ENCODE measurements at places on chromosomes 16 and 17.

DNA sequence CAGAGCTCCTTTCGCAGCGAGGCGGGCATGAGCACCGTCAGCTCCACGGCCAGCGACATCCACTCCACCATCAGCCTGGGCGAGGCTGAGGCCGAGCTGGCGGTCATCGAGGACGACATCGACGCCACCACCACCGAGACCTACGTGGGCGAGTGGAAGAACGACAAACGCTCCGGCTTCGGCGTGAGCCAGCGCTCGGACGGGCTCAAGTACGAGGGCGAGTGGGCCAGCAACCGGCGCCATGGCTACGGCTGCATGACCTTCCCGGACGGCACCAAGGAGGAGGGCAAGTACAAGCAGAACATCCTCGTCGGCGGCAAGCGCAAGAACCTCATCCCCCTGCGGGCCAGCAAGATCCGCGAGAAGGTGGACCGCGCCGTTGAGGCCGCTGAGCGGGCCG is 42.3 kb downstream of the JPH3 start:
- no peak for DNase-seq

- no peak for DNase-seq
Observed at GRCh38 chr16:27221576-27222248, 18.4 kb downstream of the KDM8 start.

GRCh38 chr16:2816751-2817339 is at the start of gene PRSS21:
TSS of gene PRSS21 (plus strand) at chr16:2817237. CDS start at chr16:2817269, 32 bp downstream.
- peak; percentile 22 for DNase-seq

GRCh38 chr17:81715107-81715871 is 3.2 kb downstream of the SLC25A10 start:
- DNase-seq, result no peak

- DNase-seq, result no peak
Observed at GRCh38 chr16:81899601-81900000, 111.7 kb downstream of the SDR42E1 start.

- no peak for DNase-seq
Observed at GRCh38 chr16:49478107-49478506, 104.5 kb downstream of the C16orf78 start.

DNA sequence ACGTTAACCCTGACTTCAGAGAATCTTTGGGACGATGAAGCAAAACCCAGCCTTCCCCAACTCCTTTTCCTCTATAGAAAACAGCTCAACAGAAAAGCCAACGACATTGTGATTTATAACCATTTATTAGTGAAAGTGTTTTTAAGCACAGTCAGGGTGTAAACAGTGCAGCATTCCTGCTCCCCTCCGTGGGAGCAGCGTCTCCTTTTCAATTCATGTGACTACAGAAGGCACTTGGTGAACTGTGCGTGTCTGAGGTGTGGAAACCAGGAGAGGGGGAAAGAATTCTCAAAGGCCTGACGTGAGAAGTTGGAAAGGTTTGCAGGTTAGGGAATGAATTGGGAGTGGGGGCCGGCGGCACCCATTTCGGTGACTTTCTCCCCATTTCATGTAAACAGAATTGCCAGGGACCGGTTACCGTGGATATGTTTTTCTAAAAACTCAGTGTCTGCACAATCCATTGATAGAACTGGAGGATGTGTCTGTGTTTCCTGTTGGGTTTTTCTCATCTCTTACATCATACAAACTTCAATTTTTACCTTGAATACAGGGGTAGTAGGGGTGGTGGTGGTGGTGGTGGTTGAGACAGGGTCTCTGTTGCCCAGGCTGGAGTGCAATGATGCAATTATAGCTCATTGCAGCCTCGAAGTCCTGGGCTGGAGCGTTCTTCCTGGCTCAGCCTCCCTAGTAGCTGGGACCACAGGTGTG is 53.1 kb downstream of the NDE1 start:
- DNase-seq, result no peak

DNA sequence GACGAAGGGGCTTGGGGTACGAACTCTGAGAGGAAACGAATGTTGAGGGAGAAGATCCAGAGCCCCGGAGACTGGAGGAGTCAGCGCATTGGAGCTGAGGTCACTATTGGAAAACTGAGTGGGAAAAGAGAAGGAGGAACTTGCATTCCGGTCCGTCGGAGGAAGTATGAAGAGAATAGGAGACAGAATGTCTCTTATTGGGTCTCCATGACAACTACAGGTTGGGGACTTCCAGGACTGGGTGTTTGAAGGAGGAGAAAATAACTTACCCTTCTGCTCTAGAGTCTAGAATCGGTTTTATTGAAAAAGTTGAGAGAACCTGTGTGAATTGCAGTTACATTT is 537 bp downstream of the GOSR1 start:
- DNase-seq, result peak; percentile 5

DNA sequence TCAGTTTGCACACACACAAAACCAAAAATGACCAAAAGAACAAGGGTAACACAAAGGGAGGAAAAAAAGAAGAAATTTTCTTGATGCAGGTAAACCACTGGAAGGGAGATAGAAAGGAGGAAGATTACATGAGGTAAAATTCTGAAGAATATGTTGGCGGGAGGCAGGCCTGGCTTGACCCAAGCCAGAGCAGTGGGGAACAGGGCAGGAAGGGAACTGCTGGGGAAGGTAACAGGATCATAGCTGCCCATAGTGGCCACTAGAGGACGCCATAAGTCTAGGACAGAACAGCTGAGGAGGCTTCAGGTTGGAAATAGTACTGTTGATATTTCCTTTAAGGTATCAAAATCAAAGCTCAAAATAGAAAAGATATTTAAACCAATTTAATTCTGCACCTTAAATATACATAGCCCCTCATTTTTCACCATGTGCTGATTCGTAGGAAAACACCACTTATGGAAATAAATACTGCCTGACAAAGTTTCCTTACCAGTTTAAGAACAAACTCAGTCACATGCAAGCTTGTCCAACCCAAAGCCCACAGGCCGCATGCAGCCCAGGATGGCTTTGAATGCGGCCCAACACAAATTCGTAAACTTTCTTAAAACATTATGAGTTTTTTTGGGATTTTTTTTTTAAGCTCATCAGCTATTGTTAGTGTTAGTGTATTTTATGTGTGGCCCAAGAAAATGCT is 15.5 kb downstream of the VPS35 start:
- peak; percentile 58 for DNase-seq

- DNase-seq, result no peak
Observed at GRCh38 chr16:56282451-56282850, 91.2 kb downstream of the GNAO1 start.

DNA sequence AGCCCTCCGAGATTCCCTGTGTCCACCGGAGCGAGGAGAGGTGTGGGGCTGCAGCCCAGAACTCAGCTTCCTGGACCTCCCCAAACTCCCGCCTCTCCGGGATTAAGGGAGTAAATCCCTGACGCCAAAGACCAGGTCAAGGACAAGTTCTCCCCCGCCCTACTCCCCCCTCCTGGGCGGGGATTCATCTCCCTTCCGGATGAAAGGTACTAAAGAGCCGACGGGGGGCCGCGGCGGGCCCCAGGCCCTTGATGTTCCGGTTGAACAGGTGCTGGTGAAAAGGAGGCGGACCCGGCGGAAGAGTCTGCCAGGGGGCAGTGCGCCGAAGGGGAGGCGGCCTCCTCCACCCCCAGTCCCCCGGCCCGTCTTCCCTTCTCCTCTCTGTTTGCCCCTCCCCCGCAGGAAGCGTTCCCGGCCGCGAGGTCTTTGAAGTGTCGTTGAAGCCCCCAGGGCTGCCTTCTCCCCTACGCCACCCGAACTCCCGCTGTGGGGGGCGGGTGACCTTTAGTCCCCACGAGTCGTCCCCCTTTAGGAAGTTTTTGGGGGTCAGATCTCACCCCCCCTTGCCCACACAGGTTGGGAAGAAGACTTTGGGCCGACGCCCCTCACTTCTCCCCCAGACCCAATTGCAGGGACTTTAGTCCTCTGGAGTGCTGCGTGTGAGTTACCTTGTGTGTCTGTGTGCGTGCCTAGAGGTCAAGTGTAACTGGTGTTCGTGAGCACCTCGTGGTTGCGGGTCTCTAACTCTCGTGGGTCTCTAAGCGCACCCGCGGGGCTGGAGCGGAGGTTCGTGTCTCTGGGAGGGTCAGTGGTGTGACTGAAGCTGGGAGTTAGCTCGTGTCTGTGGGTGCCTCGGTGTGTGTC is 1.1 kb upstream of the MLLT6 start:
- DNase-seq, result peak; percentile 88

DNA sequence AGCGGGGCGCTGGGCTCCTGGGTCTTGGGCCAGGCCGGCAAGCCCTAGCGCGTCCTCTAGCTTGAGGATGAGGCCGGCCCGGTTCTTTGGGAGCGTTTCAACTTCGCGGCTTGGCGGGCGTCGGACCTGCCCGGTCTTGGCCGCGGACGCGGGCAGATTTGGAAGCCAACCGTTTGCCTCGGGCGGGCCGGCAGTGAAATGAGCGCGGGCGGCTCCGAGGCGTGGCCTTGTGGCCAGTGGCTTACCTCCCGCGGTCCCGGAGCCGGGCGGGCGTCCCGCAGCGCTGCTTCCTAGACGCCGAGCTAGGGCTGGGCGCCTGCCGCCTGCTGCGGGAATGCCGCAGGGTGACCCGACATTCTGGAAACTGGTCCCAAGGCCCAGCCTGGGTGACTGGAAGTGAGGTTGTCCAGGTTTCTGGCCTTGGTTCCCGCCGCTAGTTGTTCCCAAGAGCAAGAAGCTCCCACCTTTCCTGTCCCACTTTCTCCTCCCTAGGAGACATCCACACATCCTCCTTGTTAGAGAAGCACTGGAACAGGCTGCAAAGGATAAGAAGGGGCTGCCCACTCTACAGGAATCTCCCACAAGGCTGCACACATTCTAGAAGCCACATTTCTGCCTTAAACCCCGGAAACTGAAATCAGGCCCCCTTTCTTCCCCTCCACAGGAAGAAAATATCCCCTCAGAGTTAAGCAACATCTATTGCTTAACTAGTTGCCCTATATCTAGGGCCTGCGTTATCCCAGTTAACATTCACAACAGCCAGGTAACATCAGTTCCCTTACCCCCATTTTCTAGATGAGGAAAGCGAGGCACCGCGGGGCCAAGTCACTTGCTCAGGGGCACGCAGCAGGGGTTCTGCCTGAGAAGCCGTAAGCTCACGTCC is 4.5 kb upstream of the CBX8 start:
- no peak for DNase-seq

GRCh38 chr16:64453646-64454045 is 668.2 kb downstream of the CDH11 start:
- no peak for DNase-seq

DNA sequence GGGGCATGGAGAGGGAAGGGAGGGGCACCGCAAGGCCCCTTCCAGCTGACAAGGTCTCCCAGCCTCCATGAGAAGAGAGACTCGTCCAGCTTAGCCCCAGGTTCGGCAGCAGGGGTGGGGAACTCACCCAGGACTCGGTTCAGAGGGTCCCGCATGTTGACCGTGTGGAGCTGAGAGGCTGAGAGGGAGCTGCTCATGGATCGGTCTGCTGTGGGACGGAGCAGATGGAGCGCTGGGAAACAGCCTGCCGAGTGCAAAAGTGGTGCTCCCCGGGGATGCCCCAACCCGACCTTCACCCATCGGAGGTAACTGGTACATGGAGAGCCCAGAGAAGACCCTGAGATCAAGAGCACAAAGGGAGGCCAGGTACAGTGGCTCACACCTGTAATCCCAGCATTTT is 4.9 kb downstream of the CSF3 start:
- DNase-seq, result no peak

- DNase-seq, result no peak
Observed at GRCh38 chr16:56269811-56270684, 78.8 kb downstream of the GNAO1 start.

DNA sequence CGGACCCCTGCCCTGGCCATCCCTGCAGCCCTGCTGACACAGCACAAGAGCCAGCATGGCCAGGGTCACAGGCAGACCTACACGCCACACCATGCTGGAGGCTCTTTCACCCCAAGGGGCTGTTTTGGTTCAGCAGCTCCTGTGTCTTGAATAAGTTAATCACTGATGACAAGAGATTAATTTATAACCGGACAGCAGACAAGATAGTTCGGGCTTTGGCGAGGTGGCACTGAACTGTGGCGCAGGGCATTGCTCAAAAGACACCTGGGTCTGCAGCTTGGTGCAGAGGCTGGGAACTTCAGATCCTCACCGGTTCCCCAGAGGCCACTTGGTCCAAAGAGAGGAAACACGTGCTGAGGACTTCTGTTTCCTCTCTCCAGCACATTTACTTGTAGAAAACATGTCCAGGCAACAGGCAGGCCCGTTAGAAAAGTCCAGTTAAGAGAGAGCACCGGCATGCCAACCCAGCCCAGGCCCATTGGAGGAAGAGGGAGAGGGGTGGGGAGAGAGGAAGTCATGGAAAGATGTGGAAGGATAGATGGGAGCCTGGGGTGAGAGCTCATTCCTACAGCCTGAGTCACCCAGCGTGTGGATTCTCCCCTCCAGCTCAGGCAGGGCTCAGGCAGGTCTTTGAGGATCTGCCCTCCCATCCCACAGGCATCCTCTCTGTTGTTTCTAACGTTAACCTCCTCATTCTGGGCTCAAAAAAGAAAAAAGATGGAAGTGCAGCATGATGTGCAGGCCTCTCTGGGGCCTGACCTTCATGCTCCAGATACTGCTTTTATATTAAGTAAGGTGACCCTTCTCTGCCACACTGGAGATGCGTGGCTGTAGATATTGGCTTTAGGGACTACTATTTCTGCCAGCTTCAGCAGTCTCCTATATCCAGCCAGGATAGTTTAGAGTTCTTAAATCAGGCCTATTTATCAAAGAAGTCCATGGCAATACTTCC is 80.0 kb upstream of the HNF1B start:
- DNase-seq, result no peak

DNA sequence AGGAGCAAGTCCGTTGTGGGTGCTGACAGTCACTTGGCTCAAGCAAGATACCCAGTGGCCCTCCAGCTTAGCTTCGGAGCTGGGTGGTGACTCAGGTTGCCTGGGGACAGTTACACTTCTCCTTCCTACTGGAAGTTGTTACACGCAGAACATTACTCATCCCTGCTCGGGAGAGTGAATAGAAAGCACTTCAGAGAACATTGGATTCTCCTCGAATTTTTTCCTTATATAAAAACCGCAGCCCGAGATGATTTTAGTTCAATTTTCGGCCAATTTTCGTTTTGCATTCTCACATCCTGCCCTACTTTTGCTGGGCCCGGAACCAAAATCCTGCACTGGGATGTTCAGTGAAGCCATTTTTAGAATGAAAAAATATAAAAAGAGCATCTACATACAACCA is 99.7 kb downstream of the ELAC2 start:
- no peak for DNase-seq

DNA sequence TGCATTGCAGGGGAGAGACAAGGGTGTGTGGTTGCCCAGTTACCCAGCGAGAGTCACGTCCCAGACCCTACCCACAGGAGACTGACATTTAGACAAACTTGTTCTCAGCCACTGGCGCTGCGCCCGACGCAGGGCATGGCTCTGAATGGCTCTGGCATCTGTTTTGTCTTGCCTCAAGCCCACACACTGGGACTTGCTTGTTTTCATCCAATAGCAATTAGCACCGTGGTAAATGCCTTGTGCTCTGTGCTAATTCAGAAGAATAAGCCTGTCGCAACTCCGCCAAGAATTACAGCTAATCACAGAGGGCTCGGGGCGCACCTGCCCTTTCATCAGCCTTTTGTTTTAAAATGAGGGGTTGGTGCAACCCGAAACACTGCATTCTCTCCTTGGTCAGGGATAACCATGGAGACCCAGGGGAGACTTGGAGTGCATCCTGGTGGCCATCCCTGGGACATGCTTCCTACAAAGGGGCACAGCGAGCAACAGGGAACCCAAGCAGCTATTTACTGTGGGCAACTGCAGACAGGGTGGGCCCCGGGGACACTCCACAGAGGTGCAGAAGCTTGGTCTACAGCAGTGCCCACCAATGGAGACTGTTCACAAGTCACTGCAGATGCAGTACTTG is 220.6 kb upstream of the ZFHX3 start:
- no peak for DNase-seq

GRCh38 chr17:57447990-57448758 is 191.9 kb downstream of the MSI2 start:
- no peak for DNase-seq

- peak; percentile 15 for DNase-seq
Observed at GRCh38 chr17:59914274-59914854, 21.4 kb downstream of the RPS6KB1 start.

GRCh38 chr16:67901734-67902133 is 8.7 kb downstream of the PSKH1 start:
- no peak for DNase-seq
